ENCODE measurements at places on chromosomes 12 and 14.

DNA sequence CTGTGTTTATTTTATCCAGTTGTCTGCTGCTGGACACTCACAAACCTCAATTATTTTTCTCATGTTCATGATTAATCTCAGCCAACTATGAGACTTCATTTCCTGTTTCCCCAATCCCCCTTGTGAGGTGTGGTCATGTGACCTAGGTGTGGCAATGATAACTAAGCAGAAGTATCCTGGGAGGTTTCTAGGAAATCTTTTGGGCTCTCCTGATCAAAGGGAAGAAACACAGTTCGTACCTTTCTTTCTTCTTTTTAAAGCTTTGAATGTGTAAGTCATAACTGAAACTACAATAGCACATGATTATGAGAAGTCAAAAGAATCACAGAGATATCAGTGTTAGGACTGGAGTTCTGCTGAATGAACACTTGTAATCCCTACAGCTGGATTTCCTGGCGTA is 34.4 kb upstream of the MANSC4 start:
- no peak for DNase-seq

- no peak for DNase-seq
Measured at GRCh38 chr12:99154216-99154982, 493.2 kb upstream of the GARIN6 start.

GRCh38 chr14:87686746-87687145 is 306.2 kb downstream of the GALC start:
- no peak for DNase-seq

DNA sequence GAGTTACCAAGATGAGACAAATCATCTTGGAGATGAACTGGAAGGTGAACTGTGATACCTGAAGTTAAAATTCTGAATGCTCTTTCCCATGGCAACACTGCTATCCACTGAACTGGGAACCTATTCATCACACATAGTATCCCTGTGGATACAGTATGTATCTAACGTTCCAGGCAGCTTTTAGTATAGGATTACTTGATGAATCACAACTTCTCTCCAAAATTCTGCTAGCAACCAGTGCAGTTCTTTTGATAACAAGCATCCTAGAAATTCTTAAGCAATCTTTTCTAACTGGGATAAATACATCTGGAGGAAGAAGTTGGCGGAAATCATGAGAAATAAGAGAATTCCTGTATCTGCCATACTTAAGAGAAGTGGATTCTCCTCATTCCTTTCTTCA is 66.4 kb downstream of the PAWR start:
- DNase-seq, result no peak
